Vagina (tissue), 2 donors: ENCODE measurements at places on chromosomes 11 and 22.

DNA sequence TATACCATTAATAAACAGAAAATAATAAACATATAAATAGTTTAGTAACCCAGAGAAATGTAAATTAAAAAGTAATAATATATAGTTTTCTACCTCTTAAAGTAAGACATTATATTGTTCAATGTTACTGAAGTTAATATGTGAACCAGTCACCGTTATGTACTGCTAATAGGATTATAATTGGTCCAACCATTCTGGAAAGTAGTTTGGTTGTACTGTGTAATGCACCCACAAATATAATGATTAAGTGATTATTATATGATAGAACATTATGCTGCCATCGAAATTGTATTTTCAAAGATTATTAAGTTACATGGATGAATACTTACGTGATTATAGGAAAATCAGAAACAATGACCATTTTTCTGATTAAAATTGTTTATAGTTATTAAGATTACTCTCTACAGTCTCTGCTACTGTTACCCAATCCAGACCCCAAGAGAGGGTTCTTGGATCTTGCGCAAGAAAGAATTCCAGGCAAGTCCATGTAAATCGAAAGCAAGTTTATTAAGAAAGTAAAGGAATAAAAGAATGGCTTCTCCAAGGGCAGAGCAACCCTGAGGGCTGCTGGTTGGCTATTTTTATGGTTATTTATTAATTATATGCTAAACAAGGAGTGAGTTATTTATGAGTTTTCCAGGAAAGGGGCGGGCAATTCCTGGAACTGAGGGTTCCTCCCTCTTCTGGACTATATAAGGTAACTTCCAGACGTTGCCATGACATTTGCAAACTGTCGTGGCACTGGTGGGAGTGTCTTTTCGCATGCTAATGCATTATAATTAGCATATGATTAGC lies 50.1 kb downstream of the ACER3 start:
- DNase-seq, result no peak

GRCh38 chr11:68545796-68546195 lies 85.2 kb downstream of the PPP6R3 start:
- DNase-seq, result no peak

DNA sequence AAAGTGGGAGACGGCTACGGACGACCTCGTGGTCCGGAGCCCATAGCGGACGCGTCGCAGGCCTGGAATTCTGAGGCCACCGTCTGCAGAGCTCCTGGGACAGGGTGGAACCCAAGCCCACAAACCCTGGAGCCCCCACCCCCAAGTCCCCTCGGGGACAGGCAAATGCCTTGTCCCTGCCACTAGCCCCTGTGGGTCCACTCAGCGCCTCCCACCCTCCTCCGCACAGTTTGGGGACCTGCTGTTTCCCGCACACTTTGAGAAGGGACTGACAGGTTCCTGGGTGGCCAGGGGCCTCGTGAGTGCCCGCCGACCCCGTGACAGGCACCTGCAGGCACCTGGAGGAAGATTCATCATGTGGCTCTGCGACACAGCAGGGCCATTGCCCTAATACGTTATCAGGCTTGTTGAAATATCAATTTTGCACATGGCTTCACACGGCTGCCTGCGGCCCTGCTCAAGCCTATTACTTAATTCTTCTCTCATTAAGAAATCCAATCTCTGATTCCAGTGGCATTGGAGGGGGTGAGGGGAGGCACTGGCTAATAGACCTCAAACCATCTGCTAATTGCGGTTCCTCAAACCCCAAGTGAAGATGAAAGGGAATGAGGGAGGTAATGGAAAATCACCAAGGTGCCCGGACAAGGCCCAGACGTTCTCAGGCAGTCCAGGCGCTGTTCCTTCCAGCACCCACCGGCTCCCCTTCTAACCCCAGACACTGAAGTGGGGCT lies 672.5 kb downstream of the BRD1 start:
- DNase-seq, result no peak

GRCh38 chr11:35918716-35919115 lies 25.1 kb upstream of the LDLRAD3 start:
- no peak for DNase-seq
